ENCODE measurements at places on chromosomes 2 and 18.

DNA sequence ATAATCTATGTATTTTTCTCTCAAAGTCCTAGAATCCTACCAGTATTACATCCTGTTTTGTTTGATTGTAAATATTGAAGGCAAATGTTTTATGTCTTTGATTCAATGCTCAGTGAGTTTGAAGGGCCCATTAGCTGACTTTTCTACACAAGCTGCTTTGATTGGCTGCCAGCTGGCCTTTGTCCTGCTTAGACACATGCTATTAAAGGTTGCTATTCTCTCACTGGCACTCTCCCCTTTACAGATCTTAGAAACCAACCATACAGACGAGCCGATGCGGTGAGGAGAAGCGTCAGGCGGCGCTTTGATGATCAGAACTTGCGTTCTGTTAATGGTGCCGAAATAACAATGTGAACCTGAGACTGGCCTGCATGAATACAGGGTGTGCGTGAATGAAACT lies 69.7 kb downstream of the PRPF40A start:
- DNase-seq, result no peak

DNA sequence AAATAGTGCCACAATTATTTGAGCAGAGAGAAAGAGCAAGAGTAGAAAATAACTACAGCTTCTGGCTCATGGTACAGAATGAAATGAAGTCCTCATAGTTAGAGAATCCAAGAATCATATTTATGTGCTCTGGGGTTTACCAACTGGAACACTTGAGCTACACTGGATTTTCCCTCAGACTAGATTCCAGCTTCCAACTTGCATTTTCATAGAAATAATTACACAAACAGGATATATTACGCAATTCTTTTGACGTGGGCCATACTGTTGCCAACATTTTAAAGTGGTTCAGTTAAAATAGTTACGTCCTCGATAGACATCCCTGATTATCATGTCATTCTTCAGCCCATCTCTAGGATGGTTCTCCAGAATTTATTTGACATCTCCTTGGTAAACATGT lies 129.2 kb downstream of the ETAA1 start:
- no peak for DNase-seq

DNA sequence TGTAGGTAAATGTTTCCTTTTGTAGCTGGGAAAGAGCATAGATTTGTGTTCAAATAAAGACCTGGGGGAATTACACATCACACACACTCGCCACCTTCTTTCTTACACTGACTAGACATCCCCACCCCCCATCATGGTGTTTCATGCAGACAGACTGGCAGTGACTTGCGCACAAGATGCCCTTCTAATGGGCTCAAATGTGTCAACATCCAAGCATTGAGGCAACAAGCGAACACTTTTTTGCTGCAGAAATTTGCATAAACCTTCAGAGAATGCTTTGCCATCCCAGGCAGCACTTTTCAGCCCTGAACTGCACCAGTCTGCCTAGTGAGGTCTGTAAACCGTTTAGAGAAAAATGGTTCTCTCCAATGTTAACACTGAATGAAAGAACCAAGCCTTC lies 4.5 kb downstream of the HOXD8 start:
- DNase-seq, result no peak

- no peak for DNase-seq
Measured at GRCh38 chr2:134549104-134549503, 169.7 kb downstream of the TMEM163 start.

DNA sequence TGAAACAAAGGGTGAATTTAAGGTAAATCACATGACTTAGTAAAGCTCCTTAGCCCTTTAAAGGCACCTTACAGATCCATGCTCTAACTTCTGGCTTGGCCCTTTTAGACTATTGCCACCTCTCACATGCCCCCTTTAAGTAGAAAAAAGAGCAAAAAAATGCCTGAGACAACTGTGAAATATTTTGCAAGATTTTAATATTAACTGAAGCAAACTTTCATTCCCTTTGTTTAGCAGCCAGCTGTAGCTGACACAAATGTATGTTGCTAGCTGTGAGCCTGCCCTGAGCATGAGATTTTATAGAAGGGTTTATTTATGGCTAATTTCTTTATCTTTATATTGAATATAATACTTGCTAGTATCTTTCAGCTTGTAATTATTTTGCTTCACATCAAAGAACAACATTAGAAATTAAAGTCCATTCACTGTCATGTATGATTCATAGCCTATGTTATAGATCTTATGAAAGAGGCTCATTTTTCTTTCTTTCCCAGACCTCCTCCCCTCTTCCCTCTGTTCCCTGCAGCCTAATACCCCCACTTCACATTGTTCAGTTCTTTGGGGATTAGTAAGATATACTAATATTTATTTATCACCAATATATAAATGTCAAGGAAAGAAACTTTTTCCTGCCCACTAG lies 637.2 kb upstream of the ZEB2 start:
- DNase-seq, result no peak

DNA sequence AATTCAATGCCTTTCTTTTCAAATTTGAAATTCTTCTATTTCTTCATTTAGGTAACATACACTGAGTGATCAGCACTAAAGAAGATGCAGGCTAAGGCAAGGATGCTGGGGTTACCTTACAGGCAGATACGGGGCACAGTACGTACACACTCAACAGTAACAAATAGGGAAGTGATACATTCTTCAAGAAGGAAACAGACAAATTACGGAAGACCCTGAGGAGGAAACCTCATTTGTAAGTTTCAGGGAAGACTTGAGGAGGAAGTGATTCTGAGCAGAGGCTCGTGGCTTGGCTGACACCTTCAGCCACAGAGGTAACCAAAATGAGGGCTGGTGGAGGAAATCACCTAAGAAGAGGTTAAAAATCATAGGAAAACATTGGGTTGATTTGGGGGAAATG lies 1108.3 kb upstream of the KLHL29 start:
- DNase-seq, result no peak

DNA sequence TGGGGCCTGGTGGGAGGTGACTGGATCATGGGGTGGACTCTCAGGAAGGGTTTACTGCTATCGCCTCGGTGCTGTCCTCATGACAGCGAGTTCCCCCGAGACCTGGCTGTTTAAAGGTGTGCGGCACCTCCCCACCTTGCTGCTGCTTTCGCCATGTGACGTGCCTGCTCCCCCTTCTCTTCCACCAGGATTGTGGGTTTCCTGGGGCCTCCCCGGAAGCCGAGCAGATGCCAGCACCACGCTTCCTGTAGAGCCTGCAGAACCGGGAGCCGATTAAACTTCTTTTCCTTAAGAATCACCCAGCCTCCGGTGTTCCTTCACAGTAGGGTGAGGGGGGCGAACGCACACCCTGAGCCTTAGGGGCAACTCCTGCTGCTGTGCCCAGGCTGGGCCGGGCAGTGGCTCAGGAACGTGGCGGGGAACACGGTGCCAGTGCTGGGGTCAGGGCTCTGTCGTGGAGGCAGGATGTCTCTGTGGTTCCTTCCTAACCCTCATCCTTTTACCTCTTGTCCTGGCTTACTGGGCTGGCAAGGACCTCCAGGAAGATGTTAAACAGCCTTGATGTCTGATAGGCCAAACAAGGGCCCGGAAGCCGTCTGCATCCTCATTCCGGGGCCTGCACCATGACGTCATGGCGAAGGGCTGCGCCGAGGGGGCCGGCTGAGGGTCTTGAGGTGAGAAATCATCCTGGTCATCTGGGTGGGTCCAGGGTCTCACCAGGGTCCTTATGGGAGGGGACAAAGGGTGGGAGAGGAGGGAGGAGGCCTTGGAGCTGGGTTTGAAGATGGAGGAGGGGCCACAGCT lies 12.7 kb downstream of the NEU4 start:
- DNase-seq, result no peak

- no peak for DNase-seq
Measured at GRCh38 chr2:111117598-111118480, 2.9 kb upstream of the BCL2L11 start.

- no peak for DNase-seq
Measured at GRCh38 chr2:229137639-229138038, 133.4 kb downstream of the PID1 start.

DNA sequence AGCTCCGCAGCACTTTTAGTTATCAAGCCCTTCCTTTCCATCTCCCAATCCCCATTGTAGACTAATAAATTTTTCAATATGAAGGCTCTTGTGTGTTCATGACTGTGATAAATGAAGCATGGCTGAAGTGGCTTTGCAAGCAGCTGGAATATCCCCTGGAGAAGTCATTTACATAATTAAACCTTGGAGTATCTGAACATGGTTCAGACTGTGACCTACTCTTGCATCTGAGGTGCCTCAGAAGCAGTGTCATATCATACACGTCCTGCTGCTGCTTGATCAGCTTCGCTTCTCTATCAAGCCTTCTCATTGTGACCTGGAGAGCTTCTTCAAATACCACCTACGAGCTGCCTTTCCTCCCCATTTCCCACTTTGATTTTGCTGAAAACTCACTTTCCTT lies 48.4 kb upstream of the ZNF397 start:
- no peak for DNase-seq

- DNase-seq, result no peak
Measured at GRCh38 chr2:36834731-36835524, 131.4 kb downstream of the STRN start.

GRCh38 chr2:118232796-118233195 lies 144.5 kb downstream of the INSIG2 start:
- DNase-seq, result no peak

DNA sequence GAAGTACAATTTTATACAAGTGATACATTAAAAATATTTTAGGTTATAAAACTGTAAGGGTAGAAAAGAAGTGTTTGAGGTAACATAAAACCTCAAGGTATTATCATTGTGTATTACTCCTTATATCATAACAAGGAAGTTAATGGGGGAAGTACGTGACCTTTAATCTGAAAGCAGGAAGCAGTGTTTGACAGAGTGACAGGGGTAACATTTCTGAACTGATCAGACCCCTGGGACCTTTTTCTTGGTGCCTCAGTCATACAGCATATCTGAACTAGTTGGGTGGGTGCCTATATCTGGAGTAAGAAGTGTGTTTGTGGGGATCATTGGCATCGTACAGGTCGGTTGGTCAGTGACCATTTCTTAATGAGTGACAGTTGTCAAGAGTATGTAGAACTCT lies 43.0 kb downstream of the MALT1 start:
- DNase-seq, result no peak

GRCh38 chr2:58800881-58801280 lies 559.8 kb upstream of the FANCL start:
- no peak for DNase-seq

- no peak for DNase-seq
Measured at GRCh38 chr18:68766433-68766832, 31.4 kb upstream of the CCDC102B start.
